Ureter (tissue), 1 donor: ENCODE measurements at places on chromosomes 11 and 22.

- DNase-seq, result no peak
Observed at GRCh38 chr22:32567544-32567943, 92.9 kb downstream of the FBXO7 start.

GRCh38 chr11:57971272-57972012 is 52.2 kb upstream of the OR9Q1 start:
- no peak for DNase-seq

DNA sequence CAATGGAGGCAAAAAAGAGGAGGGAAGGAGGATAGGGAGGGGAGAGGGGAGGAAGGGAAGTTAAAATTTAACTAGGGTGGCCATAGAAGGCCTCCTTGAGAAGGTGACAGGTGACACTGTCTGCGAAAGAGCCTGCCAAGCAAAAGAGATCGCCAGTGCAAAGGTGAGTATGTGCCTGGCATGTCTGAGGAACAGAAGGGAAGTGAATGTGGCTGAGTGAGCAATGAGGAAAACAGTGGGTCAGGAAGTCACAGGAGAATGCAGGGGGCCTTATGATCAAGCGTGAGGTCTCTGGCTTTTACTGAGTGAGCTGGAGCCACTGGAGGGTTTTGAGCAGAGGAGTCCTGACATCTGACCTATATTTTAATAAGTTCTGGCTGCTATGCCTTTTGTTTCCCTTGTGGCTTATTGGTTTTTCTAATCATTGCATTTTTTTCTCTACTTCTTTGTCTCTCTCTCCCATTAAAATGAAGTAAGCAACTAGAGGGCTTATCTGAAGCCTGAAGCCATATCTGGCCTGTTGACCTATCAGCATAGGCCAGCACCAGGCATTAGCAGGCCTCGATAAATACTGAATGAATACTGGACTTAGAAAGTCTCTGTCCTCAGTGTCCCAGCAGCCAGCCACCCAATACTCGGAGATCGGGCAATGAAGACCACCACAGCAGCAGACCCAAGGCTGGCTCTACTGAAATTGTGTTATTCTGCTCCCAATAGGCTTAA is 5.6 kb downstream of the AP1B1 start:
- no peak for DNase-seq

DNA sequence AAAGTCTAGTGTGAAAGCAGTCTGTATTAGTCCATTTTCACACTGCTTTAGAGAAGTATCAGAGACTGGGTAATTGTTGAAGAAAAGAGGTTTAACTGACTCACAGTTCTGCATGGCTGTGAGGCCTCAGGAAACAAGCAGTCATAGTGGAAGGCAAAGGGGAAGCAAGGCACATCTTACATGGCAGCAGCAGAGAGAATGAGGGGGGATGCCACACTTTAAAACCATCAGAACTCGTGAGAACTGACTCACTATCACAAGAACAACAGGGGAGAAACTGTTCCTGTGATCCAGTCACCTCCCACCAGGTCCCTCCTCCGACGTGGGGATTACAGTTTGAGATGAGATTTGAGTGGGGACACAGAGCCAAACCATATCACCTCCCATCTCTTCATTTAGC is 13.8 kb upstream of the TUBA8 start:
- no peak for DNase-seq

GRCh38 chr11:11020747-11021149 is 162.9 kb upstream of the ZBED5 start:
- DNase-seq, result no peak

DNA sequence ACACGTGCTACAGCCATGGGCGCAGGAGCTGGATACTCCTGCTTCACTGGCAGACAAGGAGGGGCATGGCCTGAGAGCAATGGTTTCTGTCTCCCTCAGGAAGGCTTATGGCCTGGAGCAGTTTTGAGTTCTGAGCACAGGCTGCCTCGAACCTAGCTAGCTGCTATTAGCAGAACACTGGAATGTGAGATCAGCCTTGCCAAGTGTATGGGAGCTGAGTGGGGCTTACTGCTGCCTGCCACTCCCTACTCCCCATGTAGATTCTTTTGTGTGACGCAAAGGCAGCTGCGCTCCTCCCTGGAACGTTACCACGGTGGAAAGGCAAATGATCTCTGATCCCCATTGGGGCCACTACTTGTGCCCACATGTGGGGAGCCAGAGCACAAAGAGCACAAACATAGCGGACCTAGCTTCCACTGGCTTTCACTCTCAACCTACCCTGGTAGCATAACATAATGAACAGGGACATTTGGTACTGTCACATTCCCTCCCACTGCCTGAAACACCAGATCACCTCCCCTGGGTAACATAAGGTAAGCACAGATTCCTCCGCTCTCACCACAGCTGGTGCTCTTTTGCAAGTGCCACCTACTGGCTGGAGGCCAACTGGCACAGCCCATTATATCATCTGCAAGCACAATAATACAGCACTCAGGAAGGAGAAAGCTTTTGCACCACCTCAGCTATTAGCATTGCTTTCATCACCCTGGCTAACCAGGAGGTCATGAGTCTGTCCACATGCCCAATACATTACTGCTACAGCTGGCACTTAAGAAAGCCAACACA is 84.6 kb upstream of the GUCY1A2 start:
- DNase-seq, result no peak

- DNase-seq, result peak; percentile 53
Observed at GRCh38 chr11:56841210-56841810, 92.8 kb upstream of the OR9G4 start.

DNA sequence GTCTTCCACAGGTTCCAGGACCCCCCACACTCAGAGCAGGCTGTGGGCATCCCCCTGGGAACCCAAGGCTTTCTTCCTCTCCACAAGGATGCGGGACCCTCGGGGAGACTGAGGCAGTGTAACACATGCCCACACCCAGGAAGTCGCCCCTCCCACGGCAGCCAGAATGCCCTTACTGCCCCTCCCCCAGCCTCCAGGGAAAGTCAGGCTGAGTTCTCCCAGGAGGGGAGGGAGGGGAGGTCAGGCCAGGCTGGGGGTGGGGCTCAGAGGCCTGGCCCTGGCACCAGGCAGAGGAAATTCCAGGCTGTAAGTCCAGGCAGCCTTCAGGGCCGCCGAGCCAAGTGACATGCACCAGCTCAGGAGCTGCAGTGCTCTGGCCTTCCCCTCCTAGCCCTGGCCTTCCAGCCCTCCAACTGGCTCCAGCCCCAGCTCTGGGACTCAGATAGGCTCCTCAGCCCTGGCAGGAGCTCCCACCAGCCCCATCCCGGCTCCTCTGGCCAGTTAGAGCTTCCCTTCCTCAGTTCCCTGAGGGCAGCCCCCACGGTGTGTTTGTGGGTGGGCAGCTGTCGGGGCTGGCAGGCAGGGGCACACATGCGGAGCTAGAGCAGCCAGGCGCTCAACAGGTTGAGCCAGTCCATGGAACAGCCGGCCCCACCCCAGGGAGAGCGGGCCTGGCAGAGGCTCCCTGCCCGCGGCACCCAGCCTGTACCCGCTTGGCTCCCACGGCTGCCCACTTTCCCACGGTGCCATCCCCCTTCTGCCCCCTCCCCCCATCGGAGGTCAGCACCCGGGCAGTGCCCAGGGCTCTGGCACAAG is 3.6 kb downstream of the BCL9L start:
- DNase-seq, result peak; percentile 85

DNA sequence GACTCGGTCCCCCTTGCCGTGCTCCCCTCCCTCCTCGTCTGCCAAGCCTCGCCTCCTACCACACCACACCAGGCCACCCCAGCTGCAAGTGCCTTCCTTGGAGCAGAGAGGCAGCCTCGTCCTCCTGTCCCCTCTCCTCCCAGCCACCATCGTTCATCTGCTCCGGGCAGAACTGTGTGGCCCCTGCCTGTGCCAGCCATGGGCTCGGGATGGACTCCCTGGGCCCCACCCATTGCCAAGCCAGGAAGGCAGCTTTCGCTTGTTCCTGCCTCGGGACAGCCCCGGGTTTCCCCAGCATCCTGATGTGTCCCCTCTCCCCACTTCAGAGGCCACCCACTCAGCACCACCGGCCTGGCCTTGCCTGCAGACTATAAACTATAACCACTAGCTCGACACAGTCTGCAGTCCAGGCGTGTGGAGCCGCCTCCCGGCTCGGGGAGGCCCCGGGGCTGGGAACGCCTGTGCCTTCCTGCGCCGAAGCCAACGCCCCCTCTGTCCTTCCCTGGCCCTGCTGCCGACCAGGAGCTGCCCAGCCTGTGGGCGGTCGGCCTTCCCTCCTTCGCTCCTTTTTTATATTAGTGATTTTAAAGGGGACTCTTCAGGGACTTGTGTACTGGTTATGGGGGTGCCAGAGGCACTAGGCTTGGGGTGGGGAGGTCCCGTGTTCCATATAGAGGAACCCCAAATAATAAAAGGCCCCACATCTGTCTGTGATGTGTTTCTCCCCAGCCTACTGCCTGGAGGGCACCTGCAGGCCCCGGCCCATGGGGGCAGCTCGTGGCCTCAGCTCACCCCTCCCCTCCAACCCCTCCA is 29.8 kb downstream of the CAPN1 start:
- no peak for DNase-seq

DNA sequence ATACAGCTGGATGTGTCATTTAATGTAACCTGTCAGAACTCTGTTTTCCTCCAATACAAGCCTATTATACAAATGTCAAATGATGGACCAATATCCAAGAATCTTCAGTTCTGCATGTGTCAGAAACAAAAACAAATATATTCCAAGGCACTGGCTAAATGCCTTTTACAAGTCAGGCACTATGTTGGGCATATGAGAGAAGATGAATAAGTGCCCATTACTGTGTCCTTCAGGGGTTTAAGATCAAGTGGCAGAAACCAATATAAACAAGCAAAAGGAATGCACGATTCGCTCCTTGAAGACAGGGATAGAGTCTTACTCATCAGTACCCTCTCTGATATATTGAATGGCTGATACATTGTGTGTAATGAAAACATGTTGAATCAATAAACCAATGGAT is 254.4 kb downstream of the TTC28 start:
- DNase-seq, result no peak

DNA sequence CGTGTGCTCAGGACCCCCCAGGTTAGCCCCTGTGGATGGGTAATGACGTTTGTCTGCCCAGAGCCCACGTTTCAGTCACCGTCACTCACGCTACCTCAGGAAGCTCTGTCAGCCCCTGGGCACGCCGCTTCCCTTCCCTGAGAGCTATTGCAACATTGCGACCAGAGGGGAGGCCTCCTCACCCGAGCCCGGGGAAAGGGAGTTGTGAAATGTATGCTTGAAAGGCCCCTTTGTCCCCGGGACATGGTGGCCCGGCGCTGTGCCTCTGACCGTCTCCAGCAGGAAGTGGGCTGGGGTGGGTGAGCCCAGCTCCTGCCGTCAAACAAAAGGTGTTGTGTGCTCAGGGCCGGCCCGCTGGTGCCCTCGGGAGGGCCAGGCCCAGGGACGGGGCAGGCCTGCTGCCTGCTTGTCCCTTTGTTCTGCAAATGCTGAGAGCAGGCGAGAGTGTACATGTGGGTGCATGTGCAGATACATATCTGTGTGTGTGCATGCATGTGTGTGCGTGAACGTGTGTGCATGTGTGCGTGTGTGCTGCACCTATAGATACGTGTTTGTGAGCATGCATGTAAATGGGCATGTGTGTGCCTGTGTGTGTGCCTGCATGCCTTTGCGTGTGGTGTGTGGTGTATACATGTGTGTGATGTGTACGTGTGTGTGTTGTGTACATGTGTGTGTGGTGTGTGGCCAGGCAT is 1125.0 kb downstream of the BRD1 start:
- no peak for DNase-seq

DNA sequence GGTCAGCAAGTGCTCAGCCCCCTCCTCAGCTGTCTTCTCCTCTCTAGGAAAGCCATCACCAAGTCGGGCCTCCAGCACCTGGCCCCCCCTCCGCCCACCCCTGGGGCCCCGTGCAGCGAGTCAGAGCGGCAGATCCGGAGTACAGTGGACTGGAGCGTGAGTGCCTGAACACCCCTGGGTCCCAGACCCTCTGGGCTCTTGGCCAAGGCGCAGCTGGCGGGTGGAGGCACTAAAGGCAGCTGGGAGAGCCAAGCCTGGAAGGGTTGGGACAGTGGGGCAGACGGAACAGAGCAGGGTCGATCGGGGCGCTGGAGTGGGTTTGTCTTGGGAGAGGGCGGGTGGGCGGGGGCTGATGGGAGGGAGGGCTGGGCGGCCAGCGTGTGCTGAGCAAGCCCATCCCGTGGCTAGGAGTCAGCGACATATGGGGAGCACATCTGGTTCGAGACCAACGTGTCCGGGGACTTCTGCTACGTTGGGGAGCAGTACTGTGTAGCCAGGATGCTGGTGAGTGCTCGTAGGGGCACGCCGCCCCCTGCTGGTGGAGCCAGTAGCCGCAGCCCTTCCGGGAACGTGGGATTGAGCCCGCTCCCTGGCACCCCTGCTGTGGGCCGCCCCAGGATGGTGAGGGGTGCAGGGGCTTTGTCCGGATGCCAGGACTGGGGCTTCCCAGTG is 14.1 kb upstream of the MDK start:
- DNase-seq, result no peak
